ENCODE measurements at places on chromosomes 13 and 19.

DNA sequence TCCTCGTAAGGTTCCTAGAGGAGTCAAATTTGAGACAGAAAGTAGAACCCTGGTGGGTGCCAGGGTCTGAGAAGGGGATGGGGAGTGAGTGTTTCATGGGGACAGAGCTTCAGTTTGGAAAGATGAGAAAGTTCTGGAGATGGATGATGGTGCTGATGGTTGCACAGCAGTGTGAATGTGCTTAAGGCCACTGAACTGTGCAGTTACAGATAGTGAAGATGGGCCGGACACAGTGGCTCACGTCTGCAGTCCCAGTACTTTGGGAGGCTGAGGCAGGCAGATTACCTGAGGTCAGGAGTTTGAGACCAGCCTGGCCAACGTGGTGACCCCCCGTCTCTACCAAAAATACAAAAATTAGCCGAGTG lies 917 bp downstream of the SPC24 start:
- DNase-seq, result no peak

- no peak for DNase-seq
Measured at GRCh38 chr19:36103842-36104552, 6.9 kb upstream of the OVOL3 start.

- DNase-seq, result no peak
Measured at GRCh38 chr19:45762870-45763631, 6.0 kb downstream of the SIX5 start.

DNA sequence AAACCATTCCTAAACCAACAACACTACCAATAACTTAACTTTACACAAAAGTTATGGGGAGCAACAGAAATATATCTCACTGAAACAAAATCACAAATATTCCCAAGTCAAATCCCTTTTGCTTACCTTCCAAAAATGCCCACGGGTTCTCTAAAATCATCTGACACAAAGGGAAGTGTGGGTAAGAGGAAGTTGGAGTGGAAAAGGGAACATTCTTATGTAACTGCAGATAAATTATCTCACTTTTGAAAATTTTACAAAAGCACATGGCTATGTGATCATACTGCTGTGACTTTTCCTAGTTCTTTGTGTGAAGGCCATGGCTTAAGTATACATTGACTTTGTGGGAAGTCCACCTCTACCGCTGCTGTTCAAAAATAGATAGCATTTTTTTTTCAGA lies 350.5 kb downstream of the GPC6 start:
- no peak for DNase-seq

DNA sequence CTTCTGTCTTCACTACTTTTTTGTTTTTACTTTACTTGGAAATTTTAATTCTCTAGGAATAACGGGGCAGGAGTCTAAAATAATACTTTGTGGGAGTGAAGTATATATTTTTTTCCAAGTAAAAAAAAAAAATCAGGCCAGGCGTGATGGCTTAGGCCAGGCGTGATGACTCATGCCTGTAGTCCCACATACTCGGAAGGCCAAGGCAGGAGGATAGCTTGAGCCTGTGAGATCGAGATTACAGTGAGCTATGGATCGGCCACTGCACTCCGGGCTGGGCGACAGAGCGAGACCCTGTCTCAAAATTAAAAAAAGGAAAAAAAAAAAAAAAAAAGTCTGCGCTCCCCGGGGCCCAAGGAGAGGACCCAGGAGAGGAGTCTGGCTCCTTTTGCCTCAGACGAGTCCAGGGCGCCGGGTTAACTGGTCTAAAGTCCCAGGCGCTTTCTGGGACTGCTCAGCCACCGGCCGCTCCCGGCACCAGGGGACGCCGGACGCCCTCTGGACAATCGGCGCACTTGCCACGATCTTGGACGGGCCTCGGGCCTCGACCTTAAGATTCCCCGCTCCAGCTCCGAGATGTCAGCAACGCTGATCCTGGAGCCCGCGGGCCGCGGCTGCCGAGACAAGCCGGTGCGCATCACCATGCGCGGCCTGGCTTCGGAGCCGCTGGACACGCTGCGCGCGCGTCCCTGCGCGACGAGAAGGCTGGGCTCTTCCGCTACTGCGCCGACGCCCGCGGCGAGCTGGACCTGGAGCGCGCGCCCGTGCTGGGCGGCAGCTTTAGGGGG lies 2.7 kb upstream of the ZFP82 start:
- no peak for DNase-seq

DNA sequence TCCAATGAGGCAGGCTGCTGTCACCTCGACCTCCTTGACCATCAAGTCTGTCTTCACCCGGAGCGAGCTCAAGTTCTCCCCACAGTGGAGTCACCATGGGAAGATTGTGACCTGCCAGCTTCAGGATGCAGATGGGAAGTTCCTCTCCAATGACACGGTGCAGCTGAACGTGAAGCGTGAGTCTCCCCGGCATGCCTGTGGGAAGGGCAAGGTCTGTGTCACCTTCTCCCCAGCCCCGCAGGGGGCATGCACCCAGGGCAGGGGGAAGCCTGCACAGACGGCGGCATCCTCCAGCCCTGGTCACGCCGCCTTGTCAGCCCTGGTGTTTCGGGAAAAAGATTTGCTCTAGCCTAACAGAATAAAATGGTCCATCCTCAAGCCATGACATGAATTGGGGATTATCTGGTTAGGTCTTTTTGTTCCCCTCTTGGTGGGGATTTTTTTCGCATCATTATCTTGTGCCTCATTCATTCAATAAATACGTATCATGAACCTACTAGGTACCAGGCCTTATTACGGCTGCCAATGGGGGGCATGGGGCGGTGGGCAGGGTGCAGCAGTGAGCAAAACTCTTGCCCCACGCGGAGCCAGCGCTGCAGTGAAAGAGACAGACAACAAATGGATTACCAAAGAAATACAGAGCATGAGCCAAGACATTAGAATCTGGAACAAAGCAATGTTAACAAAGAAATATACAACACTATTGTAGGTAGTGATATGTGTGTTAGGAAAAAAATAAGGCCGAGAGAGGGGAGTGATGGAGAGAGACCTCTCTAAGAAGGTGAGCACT lies 7.4 kb downstream of the CD22 start:
- no peak for DNase-seq

GRCh38 chr19:37936166-37936565 lies 29.2 kb downstream of the SIPA1L3 start:
- no peak for DNase-seq

DNA sequence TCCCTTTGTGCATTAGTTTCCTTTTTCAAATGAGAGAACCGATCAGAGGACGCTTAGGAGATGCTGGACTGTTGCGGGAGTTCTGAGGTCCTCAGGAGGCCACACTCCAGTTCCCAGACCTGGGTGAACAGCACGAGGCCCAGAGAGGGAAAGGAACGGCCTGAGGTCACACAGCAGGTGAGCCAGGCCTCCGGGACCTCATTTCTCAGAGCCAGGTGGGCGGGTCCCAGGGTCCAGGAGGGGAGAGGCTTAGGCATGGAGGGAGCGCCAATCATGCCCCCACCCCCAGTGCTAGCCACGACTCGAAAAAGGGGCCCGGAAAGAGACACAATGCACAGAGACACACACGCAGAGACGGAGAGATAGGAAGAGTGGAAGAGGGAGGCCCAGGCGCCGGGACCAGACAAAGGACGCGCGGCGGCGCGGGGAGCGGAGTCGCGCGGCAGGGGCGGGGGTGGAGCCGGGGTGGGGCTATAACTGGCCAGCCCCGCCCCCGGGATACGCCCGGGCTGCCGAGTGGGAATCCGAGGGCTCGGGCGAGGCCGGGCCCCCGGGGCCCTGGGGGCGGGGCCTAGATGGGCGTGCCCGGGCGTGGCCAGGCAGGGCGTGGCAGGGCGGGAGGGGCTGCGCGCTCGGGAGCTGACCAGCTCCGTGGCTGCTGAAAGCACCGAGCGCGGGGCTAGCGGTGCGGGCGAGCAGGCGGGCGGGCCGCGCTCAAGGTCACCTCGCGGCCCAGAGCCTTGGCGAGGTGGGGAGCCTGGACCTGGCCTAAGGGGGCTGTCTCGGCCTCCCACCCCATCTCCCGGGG lies 1.6 kb downstream of the ELAVL3 start:
- peak; percentile 21 for DNase-seq

- peak; percentile 29 for DNase-seq
Measured at GRCh38 chr19:6730153-6730804, 7.1 kb downstream of the GPR108 start.

DNA sequence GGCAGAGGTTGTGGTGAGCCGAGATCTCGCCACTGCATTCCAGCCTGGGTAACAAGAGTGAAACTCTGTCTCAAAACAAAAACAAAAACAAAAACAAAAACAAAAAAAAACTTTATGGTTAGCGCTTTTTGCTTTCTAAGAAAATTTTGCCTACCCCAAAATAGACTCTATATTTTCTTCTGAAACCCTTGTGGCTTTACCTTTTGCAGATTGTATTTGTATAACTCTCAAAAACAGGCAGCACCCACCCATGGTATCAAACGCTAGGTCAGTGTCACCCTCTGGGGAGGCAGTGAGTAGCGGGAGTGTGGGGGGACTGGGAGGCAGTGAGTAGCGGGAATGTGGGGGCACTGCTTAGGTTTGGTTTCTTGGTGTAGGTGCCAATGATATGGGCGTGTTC lies 7.5 kb upstream of the SLC39A3 start:
- DNase-seq, result no peak

- DNase-seq, result no peak
Measured at GRCh38 chr19:41844601-41845000, at the start of gene LYPD4. Gene LYPD4, minus strand, starts transcription at chr19:41844683. Its CDS starts 5,398 bp downstream, at chr19:41839285.

GRCh38 chr13:35860661-35861060 lies 270.5 kb downstream of the DCLK1 start:
- no peak for DNase-seq

GRCh38 chr13:30103161-30103840 lies 204.1 kb downstream of the KATNAL1 start:
- no peak for DNase-seq

DNA sequence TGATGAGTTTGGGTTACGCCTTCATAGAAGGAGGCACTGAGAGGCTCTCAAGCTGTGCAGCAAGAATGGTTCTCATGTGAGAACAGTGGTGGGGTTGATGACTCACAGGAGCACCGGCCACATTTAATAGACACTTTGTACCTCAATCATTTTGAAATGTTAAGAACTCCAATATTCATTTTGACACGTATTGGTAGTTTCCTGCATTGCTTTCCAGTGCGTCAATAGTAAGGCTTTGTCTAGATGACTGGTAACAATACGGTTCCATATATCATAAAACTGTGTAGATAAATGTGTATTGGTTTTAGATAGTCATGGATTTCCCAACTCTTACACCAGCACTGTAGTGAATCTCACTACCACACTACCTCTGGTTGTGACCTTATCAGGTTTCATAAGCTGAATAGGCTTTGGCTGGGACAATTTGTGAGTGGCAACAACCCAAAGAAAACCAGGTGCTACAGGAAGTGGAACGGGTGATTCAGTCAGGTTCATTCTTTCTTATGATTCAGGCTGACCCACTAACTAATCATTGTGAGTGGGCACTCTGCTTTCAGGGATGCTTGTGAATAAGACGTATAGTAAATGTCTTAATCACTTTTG lies 362.6 kb downstream of the KLF5 start:
- DNase-seq, result no peak

- DNase-seq, result no peak
Measured at GRCh38 chr13:36414461-36414860, 17.8 kb upstream of the CCNA1 start.

GRCh38 chr13:37531049-37531448 lies 67.5 kb downstream of the POSTN start:
- DNase-seq, result no peak

DNA sequence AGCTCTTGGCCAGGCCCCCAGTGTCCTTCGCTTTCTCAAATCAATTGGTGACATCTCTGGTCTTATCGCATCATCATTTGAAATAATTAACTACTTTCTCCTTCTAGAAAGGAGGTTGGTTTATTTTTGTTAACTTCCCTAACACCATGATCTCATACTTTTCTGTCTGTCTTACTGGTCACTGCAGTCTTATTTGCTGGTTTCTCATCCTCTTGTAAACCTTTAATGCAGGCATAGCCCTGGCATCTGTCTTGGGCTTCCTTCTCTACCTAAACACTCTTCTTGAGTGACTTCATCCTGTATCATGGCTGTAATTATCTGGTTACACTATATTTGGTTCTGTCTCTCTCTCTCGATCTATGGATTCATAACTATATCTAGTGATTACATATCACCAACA lies 152.8 kb downstream of the CYSLTR2 start:
- no peak for DNase-seq

DNA sequence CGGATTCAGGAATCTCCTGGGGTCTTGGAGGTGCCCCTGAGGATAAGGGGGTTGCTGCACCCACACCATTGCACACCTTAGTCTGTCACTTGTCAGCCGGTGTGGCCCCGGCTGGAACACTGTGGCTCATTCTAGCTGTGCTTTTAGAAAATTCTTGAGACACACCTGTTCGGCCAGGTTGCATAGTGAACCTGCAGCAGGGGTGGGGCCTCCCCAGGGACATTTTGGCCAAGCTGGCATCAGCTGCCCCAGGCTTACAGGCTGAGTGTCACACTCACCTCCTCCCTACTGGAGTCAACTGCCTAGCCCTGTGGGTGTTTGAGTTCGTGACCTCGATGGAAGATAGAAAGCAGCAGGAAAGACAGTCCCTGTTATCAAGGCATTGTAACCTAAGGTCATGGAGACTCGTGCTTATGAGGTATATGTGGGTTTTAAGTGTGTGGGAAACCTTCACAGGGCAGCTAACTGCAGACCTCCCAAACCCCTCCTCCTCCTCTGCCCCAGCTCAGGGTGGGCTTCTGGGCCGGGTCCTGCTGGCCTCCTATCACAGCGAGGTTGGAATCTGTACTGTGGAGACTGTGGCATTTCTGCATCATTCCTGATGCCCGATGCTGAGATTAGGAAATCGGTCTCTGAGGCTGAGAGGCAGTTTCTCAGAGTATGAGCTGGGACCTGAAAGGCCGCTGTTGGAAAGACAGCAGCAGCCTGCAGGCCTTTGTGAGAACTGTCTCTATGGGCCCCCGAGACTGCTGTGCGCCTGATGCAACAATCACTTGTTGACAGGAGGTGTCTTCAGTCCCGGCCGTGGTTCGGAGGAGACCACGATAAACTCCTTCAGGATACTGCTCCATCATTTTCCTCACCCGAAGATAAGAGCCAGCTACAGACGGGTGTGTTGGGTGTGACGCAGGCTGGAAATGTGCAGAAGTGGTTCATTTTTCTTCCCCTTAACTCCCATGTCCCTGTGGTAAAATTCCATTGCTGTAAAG lies 72.2 kb downstream of the ATP11A start:
- DNase-seq, result no peak

DNA sequence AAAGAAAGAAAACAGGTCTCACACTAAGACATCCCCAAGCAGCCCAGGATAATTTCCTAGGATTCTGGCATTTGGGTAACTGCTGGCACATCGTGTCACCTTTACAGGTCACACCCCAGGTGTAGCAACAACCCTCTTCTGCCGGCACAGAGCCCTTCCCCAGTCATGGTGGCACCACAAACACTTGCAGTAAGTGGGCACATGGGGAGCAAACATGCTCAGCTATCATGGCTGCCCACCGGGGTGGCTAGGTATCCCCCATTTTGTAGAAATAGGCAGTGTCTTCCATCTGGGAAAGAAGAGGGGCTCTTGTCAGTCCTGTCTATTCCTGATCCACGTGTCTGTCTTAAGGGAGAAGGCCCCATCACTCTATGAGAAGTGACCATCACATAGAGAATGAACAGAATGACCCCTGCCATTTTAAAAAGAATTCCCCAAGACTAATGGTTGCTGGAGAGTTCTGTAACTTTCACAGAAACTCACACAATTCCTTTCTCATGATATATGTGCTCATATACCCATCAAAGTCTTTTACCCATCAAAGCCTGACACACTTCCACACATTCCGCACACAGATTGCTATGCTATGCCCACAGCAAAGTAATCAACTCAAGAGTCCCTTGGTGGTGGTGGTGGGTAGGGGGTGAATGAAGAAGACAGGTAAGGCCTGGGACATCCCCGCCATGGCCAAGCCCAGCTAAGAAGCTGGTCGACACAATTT lies 33.3 kb downstream of the BRD4 start:
- no peak for DNase-seq

GRCh38 chr13:28545583-28546333 lies 50.8 kb upstream of the FLT1 start:
- no peak for DNase-seq

GRCh38 chr13:63161219-63161618 lies 1745.6 kb upstream of the PCDH20 start:
- no peak for DNase-seq

All from CD4-positive, alpha-beta T cell treated with Interleukin-4 for 1 hour (primary cell).